ENCODE measurements at places on chromosomes 13 and 19.

DNA sequence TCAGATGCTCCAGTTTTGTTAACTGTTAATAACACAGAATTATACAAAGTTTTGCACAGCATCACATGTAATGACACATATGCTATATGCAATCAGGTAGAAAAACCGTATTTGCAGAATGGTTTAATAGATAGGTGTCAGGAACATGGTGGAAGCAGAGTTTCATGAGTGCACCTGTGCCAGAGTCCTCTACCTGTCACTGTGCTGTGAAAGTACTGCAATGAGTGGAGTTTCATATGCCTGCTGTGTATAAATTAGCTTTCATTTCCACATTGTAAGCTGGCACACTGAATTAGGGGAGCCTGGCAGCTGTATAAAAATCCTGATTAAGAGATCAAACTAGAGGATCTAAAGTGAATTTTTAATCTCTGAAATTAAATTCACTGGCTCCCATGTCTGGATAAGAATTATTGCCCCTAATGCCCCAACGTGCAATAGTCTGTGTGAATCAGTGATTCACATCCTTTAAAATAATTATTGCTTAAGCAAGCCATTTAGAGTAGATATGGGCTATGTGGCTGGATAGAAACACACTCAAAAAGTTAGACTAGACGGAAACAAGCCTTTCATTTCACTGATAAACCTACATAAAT lies 8.5 kb upstream of the EEF1AKMT1 start:
- DNase-seq, result no peak

DNA sequence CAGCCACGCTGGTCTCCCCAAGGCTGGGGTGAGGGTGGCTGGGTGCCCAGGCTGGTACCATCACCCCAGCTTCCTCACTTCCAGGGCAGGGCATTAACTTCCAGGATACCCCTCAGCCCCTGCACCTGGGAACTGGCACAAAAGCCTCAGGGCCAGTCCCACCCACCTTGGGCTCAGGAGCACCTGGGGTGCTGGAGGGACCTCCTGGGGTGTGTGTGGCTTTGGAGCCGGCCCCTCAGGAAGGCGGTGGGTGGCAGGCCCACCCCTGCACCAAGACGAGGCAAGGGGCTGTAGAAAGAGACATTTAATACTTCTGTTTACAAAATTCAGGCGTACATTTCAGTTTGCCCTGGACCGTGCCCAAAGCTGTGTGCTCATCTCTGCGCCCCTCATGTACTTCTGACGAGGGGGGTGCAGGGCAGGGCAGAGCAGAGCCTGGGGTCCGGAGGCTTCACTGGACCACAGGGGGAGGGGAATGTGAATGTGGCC lies 16.8 kb downstream of the MPND start:
- no peak for DNase-seq

DNA sequence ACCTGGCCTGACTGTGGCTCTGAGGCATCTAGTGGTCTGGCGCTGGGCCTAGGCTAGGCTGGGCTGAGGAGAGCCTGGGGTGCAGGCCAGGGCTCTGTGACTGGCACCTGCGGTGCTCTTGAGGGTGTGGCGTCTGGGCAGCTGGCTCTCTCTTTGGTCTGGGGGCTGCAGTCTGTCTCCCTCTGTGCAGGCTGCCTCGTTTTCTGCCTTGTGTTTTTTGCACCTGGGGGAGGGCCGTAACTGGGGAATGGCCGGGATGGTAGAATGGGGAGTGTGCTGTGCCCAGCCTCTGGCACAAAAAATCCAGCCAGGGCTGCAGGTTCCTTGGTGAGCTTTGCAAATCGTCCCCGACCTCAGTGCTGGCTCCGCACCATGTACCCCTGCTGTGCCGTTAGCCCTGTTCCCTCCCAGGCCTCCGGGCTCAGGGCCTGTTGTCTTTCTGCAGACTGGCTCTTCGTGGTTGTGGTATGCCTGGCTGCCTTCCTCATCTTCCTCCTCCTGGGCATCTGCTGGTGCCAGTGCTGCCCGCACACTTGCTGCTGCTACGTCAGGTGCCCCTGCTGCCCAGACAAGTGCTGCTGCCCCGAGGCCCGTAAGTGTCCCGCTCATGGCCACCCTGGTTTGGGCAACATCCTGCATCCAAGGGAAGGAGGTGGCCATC lies 6.5 kb upstream of the USF2 start:
- no peak for DNase-seq

DNA sequence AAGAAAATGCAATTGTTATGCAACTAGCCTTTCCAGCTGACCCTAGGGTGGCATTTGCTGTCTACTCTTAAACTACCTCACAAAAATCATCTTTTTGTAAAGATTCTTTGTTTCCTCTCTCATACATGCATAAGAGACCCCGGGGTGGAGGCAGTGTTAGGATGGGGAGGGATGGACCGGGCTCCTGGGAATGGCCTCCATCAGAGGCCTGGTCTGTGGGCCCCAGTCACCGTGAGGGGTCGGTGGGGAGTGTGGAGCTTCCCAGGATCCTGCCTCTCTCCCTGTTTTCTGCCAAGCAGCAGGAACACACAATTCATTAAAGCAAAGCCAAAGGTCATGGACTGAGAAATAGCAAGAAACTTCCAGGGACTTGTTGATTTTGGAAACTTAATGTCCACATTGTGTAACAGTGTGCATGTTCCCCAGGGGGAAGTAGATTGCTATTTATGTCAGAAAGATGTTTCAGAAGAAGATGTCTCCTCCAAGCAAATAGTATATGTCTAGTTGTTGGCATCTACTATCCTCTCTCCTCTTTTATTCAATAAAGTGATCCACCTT lies 241.4 kb downstream of the ENOX1 start:
- no peak for DNase-seq

DNA sequence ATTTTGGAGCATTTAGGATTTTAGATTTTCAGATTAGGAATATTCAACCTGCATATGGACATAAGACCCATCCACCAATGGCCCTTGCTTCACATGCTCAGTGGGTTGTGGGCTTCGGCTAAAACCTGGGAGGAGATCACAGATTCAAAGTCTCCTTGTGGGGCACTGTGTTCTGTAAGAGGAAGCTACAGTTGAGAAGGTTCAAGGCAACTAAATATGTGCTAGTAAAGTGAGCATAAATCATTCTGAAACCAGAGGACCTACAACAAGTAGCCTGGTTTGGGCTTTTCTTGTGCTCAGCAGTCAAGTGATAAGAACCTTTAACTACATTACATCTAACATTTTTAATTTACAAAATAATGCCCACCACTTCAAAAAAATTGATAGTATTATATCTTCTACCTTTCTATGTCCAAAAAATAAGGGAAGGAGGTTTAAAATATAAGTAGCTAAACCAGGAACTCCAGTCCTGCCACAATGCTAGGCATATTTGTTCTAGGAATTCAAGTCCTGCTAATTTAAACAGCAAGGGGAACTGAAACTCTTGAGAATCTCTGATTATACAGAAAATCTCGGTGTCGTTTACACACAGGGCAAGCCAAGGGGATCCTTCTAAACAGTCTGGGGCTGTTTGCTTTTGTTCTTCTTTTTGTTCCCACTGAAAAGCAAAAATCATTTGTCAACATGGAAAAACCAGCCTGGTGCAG lies 36.6 kb downstream of the FOXO1 start:
- no peak for DNase-seq

DNA sequence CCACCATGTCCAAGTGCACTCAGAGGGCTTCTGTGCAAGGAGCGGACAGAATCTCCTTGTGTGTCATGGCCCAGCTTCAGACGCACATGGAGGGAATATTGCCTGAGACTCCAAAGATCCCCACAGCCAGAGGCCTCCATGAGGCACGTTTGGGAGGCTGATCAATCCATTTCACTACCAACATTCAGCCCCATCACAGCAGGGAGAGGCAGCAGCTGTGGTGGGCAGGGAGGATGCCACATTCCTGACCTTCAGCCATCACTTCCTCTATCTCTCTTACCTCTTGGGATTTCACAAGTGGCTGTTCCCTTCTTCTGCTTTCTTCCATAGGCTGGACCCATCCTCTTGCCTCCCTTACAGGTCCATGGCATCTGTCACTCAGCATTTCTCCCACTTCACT lies 82.4 kb upstream of the MBNL2 start:
- no peak for DNase-seq

GRCh38 chr13:29689548-29689947 lies 94.1 kb upstream of the SLC7A1 start:
- DNase-seq, result no peak

GRCh38 chr19:1063030-1063908 lies 3.7 kb upstream of the ARHGAP45 start:
- no peak for DNase-seq

DNA sequence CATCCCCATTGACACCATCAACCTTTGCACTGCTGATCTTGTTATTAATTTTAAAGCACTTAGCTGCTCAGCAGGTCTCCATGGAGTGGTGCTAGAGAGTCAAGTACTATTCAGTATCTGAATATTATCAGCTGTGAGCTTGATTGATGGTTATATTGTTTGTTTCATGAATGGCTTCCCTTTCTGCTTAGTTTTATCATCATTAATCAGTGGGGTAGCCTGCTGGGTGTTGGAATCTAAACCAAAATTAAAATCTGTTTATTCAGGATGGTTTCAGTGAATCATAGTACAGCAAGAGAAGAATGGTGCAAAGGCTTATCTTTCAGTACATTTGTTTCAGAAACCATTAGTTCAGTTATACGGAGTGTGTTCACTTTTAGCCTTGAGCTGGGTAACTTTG lies 42.5 kb upstream of the SCEL start:
- DNase-seq, result no peak
